ENCODE measurements at places on chromosomes 1 and 21. TPM values are rescaled to one million over a fixed set of nuclear protein-coding genes. Genes with fewer than 3 reads are reported as not detected.

DNA sequence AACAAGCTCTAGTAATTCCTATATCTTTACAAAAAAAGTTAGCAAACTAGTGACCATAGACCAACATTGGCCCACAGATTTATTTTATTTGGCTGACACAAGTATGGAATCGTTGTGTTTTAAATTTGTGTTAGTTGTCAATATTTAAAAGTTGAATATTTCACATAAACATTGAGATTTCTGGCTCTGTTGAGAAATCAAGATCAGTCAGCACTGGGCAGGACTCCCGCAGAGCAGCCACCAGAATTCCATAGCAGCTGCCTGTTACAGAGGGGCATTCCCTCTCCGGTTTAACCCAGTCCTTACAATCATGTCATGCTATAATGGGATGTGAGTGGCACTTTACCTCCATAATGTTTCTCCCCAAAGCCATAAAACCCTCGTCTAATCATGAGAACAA, 79.2 kb upstream of the NRIP1 start:
- DNase-seq = no peak

DNA sequence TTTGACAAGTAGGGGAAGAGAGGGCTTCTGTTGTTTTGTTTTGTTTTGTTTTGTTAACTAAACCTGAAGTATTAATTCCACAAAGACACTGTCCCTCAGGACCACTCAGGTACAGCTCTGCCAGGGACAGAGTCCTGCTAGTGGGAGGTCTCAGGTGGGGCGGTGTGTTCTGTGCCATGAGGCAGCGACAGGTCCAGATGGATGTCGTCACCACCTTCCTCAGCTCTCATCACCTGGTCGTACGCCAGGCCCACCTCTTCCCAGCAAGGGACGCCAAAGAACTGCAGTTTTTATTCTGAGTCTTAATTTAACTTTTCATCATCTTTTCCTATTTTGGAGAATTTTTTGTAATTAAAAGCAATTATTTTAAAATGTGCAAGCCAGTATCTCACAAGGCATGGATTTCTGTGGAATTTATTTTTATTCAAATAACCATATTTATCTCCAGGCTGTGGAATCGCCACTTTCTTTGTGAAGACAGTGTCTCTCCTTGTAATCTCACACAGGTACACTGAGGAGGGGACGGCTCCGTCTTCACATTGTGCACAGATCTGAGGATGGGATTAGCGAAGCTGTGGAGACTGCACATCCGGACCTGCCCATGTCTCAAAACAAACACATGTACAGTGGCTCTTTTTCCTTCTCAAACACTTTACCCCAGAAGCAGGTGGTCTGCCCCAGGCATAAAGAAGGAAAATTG, 62.5 kb downstream of the POFUT2 start:
- DNase-seq = no peak

- DNase-seq = no peak
Measured at GRCh38 chr1:200039849-200040474, 12.5 kb downstream of the NR5A2 start.

DNA sequence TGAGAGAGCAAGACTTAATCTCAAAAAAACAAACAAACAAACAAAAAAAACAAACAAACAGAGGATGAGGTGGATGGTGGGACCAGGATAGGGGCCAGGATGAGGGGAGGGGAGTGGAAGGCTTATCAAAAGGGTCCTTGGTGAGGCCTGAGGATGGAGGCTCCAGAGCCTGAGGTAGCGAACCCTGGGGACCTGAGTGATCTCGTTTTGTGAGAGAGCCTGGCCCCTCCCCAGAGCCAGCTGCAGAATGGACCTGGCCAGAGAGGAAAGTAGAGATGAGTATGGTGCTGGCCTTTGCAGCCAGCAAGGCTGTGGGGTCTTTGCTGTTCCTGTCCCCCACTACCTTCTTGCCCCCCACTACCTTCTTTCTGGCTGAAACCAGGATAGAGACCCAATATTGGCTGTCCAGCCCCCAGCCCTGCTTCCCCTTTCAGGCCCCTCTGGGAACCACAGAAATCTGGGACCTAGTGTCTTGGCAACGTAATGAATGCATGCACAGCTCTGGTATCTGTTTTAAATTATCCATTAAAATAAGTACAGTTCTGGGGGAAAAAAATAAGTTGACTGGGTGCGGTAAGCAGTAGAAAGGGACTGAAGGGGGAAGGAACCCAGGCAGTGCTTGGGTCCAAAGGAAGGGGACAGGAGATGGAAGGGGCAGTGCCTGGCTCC, 1.1 kb upstream of the LMNA start:
- no peak for DNase-seq

The SRGAP2C gene
- polyA plus RNA-seq = 24.2 TPM

- DNase-seq = no peak
Measured at GRCh38 chr1:38474738-38475623, 384.6 kb downstream of the RRAGC start.

The ADIPOR1 gene
- polyA plus RNA-seq = 84.7 TPM

The ERICH3 gene
- polyA plus RNA-seq = 0.45 TPM

- peak; percentile 6 for DNase-seq
Measured at GRCh38 chr1:105137543-105138457, 1388.1 kb downstream of the AMY1C start.

The LCE1F gene
- not detected for polyA plus RNA-seq

- DNase-seq = no peak
Measured at GRCh38 chr1:30149226-30149625, 574.2 kb downstream of the MATN1 start.

DNA sequence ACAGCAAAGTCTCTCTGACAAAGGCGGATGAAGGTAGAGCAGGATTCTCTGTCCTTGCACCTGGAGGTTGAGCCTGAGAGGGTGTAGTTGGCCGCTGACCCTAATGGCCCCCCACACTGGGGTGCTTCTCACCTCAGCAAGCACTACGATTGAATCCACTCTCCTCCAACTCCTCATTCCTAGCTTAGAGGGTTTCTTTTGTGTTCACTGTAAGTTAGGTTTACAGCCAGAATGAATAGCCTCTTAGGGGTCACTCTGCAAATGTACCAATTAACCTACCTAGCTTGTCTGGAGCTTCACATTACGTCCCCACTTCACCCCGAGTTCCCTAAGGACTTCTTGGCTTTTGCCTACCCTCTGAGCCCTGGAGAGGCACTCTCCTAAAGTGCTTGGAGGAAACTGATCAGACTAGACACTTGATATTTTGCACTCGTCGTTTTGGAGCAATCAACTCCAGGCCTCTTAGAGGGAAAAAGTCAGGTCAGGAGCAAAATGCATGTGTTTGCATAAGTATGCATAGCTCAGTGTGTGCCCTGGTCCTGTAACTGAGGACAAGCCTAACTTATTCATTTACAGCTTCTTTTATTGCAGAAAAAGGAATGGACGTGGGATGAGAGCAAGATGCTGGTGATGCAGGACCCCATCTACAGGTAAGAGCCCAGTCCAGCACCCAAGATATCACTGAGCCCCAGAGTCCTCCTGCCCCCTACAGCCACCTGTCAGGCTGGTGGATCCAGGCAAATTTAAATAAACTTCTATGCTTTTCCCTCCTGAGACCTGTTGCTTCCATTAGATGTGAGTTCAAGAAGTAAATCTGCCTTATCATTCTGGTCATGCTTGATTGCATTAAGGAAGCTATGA, 76.4 kb downstream of the SPATA46 start:
- DNase-seq = no peak

All from right renal pelvis (tissue), 4 donors.